Activated CD4-positive, CD25-positive, alpha-beta regulatory T cell treated with anti-CD3 and anti-CD28 coated beads, Interleukin-2, amount 50 U/mL, for 24 hours (primary cell): ENCODE measurements at places on chromosomes 2 and 18.

DNA sequence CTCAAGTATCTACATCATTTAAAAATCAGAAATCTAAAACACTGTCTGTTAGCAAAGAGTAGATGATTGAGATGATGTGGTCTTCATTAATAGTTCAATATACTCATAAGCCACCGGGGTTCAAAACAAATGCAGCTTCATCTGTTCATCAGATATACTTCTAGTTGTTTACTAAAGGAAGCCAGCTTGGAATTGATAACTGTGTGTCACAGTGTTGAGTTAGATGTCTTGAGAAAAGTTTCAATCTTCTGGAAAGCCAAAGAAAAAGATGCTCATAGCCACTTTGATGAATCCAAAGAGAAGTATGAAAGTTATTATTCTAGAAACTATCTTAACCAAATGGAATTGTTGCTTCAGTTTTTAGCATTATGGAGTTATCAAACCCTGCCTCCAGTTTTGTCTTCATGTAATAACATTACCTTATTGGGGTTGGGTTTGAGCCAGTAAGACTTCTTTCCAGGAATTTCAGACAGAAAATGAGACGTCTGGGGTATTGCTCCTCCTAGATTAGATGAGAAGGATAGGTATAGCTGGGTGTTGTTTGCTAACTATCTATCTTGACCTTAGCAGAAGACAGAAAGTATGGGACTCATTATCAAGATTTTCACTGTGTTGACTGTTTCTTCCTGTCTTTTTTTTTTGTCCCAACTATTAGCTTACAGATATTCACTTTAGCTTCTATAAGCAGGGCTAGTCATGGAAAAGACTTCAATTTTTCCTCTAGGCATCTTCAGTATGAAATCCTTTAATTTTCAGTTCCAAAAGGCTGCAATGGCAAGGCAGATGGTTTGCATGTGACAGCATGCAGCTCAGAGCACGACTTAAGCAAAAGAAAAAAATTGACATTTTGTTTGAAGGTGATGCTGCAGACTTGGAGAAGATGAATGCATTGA is 66.5 kb downstream of the LNPK start:
- no peak for ATAC-seq

GRCh38 chr2:79275197-79275596 is 115.6 kb upstream of the REG3A start:
- no peak for ATAC-seq

- ATAC-seq, result no peak
Observed at GRCh38 chr2:78202986-78203670, 681.0 kb upstream of the LRRTM4 start.

- ATAC-seq, result peak; percentile 87
Observed at GRCh38 chr2:179239195-179239594, 25.4 kb downstream of the SESTD1 start.

- ATAC-seq, result no peak
Observed at GRCh38 chr18:26175481-26175880, 41.8 kb downstream of the PSMA8 start.

DNA sequence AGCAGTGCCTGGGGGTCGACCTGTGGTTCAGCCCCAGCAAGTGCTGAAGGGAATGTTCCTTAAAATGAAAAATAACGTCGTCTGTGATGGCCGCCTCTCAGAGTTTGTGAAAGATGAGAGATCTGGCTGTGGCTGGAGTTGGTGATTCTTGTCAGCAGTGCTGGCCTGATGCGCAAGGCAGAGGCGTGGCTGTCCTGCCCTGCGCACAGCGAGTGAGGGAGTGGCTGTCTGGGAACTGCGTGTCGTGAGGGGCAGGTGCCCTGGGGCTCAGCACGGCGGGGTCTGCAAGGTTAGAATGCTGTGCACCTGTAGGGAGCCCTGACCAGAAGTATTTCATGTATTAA is 8.8 kb downstream of the NFATC1 start:
- ATAC-seq, result peak; percentile 30

- ATAC-seq, result no peak
Observed at GRCh38 chr2:78115291-78115690, 593.1 kb upstream of the LRRTM4 start.

DNA sequence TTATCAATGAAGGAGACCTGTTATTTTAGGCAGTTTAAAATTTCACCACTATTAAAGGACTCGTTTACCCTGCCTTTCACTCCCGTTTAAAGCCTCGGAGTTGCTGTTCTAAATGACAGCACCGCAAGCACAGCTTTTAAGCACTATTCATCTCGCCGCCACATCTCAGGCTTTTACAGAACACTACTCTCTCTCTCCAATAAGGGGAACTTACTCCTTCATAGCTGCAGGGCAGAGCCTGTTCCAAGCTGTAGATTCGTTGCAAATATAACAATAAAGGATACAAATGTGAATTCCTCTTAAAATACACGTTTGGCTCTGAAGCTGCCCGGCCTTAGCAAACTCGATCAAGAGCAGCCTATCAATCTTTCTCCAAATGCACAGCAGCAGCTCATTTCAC is 271.8 kb downstream of the ZNF521 start:
- no peak for ATAC-seq

DNA sequence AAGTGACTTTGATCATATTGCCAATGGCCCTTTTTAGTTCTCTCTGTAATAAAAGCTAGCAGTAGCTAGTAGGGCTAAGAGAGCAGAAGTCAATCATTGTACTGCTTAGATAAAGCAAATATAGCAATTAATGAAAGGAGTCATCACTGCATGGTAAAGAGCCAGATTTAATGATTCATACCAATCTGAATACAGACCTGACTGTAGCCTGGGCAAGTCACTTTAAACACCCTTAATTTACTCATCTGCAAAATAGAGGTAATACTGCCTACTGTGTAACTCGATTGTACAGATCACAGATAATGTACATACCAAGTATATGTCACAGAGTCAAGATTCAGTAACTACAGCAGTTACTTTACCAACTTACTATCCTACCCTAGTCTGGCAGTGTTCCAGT is 63.6 kb downstream of the ASXL2 start:
- ATAC-seq, result peak; percentile 69

- ATAC-seq, result no peak
Observed at GRCh38 chr18:47915930-47916329, 14.5 kb downstream of the SMAD2 start.

DNA sequence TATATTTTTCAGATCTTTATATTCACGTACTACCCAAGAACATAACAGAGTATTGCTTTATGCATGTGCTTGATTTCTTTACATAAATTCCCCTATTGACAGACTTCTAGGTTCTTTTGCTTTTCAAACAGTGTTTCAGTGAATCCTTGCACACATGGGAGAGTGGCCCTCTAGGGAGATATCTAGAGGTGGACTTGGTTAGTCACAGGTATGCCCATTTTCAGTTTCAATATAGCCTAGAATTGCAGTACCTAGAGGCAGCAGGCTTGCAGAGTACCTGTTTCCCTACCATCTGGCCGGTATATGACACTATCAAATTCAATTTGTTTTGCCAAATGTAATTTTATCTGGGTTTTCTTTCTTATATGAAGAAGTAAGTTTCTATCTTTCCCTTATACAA is 36.8 kb downstream of the EML6 start:
- peak; percentile 27 for ATAC-seq

- ATAC-seq, result no peak
Observed at GRCh38 chr2:119553687-119554344, 9.6 kb downstream of the CFAP221 start.

GRCh38 chr18:14999085-14999975 is 251.4 kb downstream of the ANKRD30B start:
- no peak for ATAC-seq

GRCh38 chr2:131659168-131659572 is 131.5 kb downstream of the CCDC74A start:
- ATAC-seq, result no peak

GRCh38 chr2:37892436-37893114 is 32.5 kb upstream of the RMDN2 start:
- ATAC-seq, result no peak

DNA sequence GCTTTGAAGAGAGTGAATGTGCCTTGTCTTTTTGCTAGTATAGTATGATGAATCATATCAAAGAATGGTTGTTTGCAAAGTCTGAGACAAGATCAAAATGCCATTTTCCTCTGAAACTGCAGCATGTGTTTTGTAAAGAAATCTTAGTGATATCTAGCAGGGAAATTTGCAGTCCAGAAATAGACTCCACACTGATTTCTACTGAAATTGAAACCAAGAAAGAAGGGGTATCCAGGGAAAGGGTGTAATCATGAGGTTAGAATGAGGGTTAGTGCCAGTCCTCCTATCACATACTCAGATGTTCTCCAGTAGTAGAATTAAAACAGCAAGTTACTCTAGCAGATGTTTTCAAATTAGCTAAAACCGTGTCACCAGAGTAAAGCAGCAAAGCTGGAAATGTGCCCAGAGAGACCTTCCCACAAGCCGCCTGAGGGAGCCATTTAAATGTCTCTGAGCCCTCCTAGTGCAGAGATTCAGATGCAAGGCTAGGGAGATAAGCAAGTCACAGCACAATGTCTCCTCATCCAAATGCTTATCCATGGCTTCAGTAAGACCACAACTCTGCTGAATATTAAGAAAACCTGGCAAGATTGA is 4.9 kb downstream of the DLGAP1 start:
- no peak for ATAC-seq

- ATAC-seq, result no peak
Observed at GRCh38 chr2:18455236-18455862, 105.1 kb downstream of the RDH14 start.

GRCh38 chr2:38038682-38039081 is 37.3 kb downstream of the CYP1B1 start:
- ATAC-seq, result no peak

- ATAC-seq, result no peak
Observed at GRCh38 chr2:218659988-218660358, 490 bp downstream of the BCS1L start.

DNA sequence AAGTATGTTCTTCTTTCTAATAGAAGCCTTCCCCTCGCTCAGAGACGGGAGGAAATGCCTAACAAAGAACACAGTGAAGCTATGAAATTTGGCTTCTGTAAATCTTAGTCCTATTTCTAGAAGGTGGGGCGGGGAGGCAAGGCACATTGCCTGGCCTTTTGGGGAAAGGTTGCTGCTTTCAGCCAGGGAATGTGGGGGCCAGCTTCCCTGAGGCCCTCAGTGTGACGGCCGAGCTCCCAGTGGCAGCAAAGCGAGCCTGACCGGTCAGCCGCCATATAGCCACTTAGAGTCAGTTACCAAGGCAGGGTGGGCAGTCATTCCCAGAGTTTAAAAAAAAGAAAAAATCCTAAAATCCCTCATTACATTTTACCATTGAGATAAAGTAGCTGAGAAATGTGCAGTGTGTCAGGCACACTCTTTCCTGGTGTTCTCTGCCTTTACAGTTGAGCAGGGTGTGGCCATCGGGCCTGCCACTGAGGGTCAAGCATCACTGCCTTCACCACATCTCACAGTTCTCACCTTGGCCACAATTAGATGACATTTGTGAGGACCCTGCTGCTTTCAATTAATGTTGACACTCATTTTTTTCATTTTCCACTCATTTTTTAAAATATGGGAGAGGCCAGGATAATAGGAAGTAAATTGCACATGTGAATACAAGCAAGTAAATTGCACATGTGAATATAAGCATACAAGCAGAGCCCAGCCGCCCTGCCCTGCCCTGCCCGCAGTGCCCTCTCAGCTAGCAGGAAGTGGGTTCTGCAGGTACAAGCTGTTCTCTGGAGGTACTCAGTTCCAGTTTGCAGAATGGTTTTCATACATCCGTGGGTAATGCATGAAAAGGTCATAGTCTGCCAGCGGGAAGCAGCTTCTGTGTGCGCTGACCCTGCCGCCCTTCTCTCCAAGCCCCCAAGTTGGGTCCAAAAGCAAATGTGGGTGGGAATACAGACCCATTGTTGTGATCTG is 76.9 kb downstream of the WDSUB1 start:
- ATAC-seq, result peak; percentile 49

- no peak for ATAC-seq
Observed at GRCh38 chr18:69998523-69998987, 50.9 kb upstream of the CD226 start.

- ATAC-seq, result no peak
Observed at GRCh38 chr2:133657591-133657990, 89.3 kb upstream of the NCKAP5 start.

DNA sequence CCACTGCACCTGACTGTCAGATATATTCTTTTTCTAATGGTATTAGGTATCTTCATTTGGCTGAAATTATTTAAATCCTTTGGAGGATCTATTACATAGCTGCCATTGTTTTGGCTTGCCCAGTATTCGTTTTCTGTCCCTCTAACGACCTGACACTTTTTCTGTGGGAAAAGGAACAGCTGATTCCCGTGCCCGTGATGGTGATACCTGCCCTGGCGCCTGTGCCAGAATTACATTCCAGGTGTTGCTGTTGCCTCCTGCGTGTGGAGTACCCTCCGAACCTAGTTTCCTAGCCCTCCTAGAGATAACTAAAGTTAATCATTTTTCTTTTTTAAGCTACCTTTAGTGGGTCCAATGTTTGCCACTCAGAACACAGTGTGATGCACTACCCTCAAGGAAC is 14.0 kb downstream of the HOXD1 start:
- no peak for ATAC-seq

GRCh38 chr2:202165945-202166344 is 72.5 kb downstream of the SUMO1 start:
- no peak for ATAC-seq

DNA sequence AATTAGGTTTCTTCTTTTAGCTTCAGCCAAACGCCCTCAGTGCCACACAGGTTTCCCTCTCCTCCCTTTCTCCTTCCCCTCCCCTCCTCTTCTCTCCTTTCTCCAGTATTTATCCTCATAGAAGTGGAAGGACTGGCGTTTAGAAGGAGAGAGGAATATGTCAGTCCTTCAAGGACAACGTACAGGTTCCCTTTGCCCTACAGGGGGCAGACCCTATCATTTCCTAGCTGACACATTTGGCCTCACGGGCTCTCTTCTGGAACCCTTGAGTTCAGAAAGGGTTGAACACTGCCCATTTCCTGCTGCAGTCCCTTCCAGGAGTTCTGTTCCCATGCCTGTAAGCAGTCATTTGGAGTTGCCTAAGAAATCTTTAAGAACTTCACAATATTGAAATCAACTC is 46.1 kb downstream of the CDCA7 start:
- no peak for ATAC-seq
